ENCODE measurements at places on chromosomes 7 and 10.

DNA sequence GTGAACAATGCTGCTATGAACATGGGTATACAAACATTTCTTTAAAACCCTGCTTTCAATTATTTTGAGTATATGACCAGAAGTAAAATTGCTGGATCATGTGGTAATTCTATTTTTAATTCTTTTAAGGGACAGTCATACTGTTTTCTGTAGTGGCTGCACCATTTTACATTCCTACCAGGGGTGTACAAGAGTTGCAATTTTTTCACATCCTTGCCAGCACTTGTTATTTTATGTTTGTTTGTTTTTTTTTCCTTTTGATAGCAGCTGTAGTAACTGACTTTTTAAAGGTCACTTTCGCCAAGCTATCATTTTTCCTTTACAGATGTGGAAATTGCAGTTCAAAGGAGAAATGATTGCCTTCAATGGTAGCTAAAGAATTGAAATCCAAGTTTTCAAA, 99.5 kb downstream of the GPR85 start:
- no peak for DNase-seq

GRCh38 chr10:121680879-121681655, 82.8 kb upstream of the FGFR2 start:
- DNase-seq: no peak

DNA sequence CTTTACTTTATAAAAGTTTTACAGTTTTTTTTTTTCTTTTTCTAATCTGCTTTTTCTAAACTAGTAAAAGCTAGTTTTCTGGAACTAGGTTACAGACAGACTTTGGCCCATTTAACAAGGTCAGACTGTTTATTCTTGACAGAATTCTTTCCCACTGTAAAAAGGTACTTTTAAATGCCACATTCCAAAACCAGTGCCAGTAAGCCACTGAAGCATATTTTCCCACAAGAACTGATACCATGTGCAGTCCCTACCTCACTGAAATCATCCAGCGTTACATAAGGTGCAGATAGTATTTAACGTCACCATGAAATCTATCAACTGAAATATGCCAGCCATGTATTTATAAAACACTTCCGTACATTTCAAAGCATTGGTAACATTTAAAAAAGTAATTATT, 121.6 kb downstream of the CDK6 start:
- no peak for DNase-seq

GRCh38 chr10:116233230-116233629, 39.8 kb downstream of the GFRA1 start:
- DNase-seq: no peak

DNA sequence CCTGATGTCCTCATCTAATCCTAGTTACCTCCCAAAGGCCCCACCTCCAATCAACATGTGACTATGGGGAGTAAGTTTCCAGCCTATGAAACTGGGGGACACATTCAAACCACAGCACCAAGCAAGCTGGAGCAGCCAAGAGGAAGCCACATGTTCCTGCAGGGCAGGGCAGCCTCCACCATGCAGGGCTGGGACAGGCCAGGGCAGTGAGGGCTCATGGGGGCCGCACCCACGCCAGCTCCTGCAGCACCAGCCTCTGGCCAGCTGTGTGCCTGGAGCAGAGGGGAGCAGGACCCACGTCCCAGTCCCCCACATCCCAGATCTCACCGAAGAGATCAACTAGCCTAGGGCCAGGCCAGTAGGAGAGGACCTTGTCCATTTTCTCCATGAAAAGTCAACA, 85.9 kb upstream of the INSIG1 start:
- no peak for DNase-seq

DNA sequence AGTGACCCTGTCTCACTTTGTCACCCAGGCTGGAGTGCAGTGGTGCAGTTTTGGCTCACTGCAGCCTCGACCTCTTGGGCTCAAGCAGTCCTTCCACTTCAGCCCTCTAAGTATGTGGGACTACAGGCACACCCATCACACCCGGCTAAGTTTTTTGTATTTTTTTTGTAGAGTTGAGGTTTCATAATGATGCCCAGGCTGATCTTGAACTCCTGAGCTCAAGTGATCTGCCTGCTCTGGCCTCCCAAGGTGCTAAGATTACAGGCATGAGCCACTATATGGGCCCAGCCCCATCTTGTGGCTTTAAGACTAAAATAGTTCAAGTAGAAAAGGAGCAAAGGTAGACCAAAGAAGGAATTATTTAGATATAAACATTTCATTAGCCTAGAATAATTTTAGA, 65.5 kb downstream of the MLLT10 start:
- no peak for DNase-seq

GRCh38 chr7:128398016-128398840, 11.6 kb downstream of the IMPDH1 start:
- peak; percentile 69 for DNase-seq

DNA sequence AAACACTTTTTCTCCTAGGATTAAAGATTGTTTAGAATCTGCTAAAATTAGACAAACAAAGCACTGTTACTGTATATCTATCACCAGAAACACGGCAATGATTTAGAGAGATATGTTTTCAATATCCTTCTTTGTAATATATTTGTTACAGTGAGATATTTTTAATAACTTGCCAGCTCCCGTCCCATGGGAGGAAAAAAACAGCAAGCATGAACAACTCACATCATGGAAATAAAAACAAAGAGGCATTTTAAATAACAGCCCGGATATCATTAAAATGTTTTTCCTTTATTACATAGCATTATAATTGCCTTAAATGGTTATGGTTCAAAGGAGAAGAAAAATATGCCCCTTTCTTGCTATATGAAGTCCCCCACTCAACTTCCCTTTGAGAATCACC, 272.1 kb downstream of the BMPER start:
- DNase-seq: no peak

GRCh38 chr10:71504168-71504567, 107.4 kb downstream of the CDH23 start:
- DNase-seq: no peak

DNA sequence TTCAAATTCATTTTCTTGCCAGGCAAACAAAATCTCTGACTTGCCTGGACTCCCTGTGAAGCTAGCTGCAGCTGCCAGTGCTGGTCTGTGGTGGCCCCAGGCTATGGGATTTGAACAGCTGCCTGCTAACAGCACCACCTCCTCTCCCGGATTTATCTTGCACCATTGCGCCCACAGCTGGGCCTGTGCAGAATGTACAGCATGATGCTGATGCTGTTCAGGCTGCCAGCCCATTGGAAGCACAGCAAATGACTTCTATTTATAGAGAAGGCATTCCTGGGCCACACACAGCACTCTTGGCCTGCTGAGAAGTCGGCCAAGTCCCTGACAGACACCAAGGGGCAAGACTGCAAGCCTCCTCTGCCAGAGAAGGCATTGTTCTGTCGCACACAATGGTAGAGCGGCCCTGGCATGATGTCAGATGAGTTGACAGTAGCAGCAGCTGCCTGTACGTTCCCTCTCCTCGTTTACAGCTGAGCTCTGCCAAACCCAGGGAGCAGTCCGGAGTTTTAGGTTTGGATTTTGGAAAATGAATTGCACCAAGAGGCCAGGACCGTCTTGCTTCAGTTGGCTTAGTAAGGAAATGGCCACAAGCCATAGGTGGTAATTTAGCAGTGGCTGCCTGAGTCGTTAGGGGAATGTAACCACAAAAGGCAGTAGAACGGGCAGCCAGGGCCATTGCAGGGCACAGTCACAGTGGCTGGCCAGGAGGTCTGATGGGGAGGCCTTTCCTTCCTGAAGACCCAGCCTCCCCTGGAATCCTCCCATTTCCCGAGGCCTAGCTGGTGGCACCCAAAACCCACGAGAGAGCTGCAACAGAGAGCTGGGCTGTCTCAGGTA, 38.5 kb downstream of the MTURN start:
- DNase-seq: no peak

DNA sequence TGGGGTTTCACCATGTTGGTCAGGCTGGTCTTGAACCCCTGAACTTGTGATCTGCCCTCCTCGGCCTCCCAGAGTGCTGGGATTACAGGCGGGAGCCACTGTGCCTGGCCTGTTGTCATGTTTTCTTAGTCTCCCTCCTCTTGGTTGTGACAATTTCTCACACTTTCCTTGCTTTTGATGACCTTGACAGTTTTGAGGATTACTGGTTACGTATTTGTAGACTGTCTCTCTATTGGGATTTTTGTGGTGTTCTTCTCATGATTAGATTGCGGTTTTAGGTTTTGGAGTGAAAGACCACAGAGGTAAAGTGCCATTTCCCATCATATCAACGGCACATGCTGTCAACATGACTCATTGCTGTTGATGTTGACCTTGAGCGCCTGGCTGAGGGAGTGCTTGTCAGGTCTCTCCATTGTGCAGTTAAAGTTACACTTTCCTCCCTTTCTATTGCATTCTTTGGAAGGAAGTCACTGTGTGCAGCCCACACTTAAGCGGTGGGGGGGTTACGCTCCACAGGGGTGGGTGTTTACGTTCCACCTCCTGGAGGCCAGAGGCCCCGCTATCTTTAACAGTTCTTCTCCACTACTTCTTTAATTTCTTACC, 10.8 kb downstream of the NEURL1 start:
- no peak for DNase-seq

- DNase-seq: no peak
Measured at GRCh38 chr7:79781716-79782115, 328.2 kb upstream of the MAGI2 start.

- DNase-seq: no peak
Measured at GRCh38 chr10:80528185-80528700, 9.5 kb upstream of the SH2D4B start.

DNA sequence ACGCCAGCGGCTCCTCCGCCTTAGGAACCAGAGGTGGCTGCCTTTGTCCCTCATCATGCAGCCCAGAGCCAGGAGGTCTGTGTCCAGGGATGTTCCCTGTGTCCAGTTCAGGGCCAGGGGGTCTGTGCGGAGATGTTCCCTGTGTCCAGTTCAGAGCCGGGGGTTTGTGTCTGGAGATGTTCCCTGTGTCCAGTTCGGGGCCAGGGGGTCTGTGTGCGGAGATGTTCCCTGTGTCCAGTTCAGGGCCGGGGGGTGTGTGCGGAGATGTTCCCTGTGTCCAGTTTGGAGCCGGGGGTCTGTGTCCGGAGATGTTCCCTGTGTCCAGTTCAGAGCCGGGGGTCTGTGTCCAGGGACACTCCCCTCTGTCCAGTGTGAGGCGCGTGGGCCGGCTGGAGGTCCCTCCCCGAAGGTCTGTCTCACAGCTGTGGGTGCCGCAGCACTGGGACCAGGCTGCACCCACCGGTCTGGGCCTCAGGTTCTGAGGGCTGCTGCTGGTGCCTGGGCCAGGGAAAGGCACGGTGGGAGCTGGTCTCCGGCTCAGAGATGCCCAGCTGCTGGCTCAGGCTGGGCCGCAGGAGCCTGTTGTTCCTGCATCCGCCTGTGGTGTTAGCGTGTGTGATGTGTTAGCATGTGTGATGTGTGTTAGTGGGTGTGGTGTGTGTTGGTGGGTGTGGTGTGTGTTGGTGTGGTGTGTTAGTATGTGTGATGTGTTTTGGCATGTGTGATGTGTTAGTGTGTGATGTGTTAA, 67.9 kb upstream of the CFAP46 start:
- no peak for DNase-seq

GRCh38 chr7:131655447-131655846, 99.0 kb upstream of the PODXL start:
- no peak for DNase-seq

GRCh38 chr7:85423209-85423895, 236.5 kb upstream of the SEMA3D start:
- DNase-seq: no peak

- no peak for DNase-seq
Measured at GRCh38 chr10:43781480-43782361, 133.0 kb upstream of the ZNF32 start.

- peak; percentile 76 for DNase-seq
Measured at GRCh38 chr7:45920502-45921380, at the start of gene IGFBP3. IGFBP3 (minus strand) TSS chr7:45921272; CDS start chr7:45921140, 132 bp downstream.

GRCh38 chr7:147858421-147858820, 732.1 kb upstream of the C7orf33 start:
- DNase-seq: no peak

GRCh38 chr10:129099486-129099885, 367.6 kb upstream of the MGMT start:
- DNase-seq: no peak

DNA sequence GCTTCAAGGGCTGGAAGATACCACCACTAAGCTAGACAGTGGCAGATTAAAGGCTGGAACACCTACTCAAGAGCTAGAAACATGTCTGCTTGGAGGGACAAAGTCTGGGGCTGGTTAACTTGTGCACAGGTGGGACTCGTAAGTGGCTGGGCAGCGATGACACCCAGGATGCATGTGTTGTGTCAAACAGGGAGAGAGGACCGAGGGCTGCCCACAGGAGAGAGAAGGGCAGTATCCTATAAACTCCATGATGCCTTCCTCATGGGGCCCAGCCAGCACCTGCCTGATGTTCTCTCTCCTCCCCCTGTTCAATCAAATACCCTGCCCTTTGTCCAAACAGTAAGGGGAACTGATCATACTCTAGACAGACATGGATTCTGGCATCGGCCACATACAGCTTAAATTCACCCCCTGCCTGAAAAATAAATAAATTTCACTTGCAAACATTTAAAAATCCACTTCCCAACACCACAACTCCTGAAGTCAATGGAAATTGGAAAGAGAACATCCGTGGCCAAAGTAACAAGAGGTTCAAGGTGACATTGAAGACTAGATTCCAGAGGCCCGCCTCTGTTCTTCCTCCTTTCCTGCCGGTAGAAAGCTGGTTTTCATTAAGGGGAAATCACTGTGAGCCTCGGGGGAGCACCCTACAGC, 50.6 kb downstream of the CHST15 start:
- no peak for DNase-seq

- no peak for DNase-seq
Measured at GRCh38 chr7:40784176-40784575, 649.4 kb downstream of the SUGCT start.

GRCh38 chr10:104314591-104315485, 23.4 kb downstream of the ITPRIP start:
- DNase-seq: peak; percentile 37

DNA sequence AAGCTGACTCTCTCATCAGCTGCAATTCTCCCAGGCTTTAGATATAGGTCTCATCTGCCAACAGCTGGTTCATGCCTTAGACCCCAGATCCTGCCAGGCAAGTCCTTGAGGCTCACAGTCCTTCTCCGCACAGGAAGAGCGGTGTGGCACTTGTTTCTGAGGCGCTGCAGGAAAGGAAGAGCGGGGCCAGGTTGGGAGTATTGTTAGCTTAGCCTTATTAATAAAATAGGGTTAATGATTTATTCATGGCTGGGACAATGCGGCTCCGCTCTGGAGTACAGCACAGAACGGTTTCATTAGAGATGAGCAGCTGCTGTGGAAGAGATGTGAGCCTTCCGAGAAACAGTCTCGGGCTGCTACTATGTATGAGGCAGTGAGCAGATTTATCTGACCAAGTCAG, 78.1 kb downstream of the FZD1 start:
- DNase-seq: no peak

GRCh38 chr7:45174328-45174610, 16.7 kb downstream of the RAMP3 start:
- no peak for DNase-seq

DNA sequence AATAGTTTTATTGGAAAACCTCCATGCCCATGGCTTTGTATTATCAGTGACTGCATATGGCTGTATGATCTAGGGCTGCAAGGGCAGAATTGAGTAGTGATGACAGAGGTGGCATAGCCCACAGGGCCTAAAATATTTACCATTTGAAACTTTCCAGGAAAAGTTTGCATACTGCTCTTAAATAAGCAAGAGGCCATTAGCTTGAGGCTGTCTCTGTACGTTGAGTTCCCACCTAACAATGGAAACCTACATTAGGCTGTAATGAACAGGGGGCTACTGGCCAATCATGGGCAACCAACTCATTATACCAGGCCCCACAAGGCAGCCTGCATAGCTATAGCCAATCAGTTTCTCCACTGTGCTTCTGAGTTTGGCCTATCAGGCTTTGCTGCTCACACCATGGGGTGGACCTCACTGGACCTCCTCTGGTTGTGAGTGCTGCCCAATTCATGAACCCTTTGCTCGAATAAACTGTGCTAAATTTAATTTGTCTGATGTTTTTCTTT, 673 bp upstream of the ST8SIA6 start:
- no peak for DNase-seq

Data from H9 (cell line).